Stimulated activated CD8-positive, alpha-beta memory T cell treated with anti-CD3 and anti-CD28 coated beads, Interleukin-7, amount 100 ng/mL, for 1 hour (primary cell): ENCODE measurements at places on chromosomes 16 and 17.
A peak's percentile ranks its signal among the peaks of the same experiment; 100 is the strongest.

GRCh38 chr17:43018932-43019331 lies 3.3 kb downstream of the VAT1 start:
- no peak for DNase-seq

GRCh38 chr17:9037736-9038135 lies 16.4 kb downstream of the NTN1 start:
- no peak for DNase-seq

DNA sequence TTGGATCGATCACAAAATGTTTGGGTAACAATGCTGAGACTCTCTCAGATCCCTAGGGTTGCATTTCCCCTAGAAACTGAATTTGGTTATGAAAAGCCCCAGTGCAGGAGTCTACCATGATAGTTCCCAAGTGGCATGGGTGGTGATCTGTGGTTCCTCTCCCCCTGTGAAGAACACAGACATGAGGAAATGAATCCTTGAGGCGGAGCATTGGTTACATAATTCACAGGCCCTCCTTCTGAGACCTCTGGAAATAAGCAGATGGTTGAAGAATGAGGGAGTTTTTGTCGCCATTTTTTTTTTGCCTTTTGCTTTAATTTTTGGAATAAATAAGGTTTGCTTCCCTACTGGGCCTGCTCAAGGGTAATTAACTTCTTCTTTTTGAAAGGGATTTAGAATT lies 597.0 kb upstream of the RBFOX1 start:
- no peak for DNase-seq

DNA sequence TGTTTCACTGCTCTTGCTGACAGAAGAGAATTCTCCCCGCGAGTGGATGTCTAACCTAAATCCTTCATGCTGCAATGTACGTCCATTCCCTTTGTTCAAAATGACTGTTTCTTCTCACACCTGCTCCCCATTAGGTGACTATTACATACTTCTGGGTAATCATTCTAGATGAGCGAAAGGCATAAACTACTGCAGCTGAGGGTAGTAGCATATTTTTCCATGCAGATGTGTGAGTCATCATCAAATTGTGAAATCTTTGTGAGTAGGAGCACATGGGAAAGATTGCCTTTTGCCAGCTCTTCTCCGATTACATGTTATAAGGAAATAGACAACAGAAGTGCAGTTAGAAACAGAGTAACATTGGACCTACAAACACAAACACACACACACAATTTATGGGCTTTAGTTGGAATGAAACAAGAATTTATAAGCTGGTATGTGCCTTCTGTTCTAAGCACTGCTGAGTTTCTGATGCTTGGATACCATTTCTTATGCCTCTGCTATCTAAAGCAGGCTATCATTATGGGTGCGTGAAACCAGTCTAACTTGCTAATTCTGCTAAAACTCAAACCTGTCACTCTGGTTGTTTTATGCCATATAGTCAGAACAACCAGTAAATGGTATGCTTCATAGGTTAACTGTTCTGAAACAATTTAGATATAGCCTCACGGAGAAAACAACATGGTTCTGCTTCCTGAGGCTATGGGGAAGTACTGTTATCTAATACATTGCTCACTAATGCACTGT lies 346.9 kb upstream of the PSMD7 start:
- DNase-seq: no peak

DNA sequence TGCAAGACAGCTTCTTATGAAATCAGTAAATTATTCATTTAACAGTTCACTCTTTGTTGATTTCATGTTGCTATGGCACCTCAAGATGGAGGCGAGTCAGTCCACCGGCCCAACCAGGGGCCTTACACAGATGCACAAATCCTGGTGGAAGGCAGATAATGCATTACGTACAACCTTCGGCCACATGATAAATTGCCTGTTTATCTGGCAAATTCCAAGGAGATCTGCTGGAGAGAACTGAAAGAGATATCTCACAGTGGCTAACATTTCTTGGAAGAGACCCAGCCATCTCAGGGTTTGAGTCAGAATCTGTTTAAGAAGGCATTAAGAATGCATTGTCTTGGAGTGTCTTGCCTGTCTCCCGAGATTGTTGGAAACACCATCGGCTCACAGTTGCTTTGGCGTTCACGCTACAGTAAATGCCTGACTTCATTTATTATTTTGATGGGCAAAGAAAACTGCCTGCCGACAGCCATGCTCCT lies 225.6 kb downstream of the MSI2 start:
- DNase-seq: no peak

GRCh38 chr16:11672206-11673090 lies 4.2 kb downstream of the SNN start:
- no peak for DNase-seq

- DNase-seq: peak; percentile 21
Observed at GRCh38 chr17:58447039-58447975, 30.0 kb upstream of the RNF43 start.

DNA sequence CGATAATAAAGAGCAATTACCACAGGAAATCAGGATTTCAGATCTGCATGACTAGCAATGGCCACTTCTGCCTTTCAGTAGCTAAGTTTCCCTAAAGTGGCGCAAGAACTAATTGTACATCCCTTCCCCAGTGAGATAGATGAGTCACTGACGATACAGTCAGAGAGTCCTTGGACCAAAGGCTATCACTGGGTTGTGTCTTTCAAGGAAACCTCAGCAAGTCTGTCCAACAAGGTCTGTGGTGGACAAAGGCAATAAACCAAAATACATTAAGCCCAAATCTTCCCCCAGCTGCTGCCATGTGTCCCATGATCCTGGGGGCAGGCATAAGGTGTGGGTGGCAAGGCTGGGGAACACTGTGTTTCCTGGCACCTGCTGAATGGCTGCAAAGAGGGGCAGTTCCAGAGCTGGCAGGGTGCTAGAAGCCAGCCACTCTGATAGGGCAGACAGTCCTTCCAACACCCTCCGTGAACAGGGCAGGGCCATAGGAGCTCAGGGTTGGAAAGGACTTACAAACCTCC lies 20.5 kb upstream of the MTMR4 start:
- DNase-seq: no peak

GRCh38 chr16:5379954-5380353 lies 282.4 kb upstream of the EEF2KMT start:
- no peak for DNase-seq

- no peak for DNase-seq
Observed at GRCh38 chr17:83056583-83057396, 22.6 kb upstream of the METRNL start.

DNA sequence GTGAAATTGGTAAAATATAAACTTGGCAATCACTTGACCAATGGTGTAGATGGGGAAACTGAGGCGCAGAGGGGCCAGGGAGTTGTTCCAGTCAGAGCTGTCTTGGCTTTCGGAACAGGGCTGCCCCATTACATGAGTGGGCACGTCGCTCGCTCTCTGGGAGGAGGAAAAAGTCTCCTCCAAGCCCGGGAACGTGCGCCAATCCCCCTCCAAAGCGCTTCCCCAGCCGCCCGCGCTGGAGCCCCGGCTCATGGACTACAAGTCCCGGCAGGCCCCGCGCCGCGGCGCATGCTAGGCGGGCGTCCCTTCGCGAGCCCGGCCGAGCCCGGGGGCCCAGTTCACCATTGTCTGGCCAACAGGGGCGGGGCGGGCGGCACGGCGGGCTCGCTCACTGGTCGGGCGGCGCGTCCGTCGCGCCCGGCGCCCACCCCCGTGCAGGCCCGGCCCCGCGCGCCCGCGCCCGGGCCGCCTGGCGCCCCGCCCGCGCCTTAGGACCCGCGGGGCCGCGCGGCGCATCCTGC lies at the start of gene LLGL1:
Gene LLGL1 (plus strand): TSS at position 515 of the 521 bp plus-strand sequence. CDS start 48 bp downstream, outside the sequence.
- DNase-seq: peak; percentile 93

GRCh38 chr17:81371910-81372760 lies 23.1 kb upstream of the BAHCC1 start:
- DNase-seq: no peak

DNA sequence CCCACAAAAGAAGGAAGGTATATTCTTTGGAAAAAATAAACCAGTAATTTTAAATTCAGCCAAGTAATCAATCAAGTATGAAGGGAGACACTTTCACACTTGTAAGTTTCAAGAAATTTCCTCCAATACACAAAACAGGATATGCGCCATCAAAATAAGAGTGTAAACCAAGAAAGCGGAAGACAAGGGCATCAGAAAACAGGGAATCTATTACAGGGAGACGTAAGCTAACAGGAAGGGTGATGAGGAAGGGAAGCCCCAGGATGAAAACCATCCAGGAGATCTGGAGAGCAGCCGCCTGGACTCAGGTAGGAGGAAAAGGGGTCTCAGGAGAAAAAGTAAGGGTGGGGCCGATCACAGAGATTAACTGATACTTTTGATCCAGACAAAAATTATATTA lies 31.8 kb upstream of the PITPNM3 start:
- no peak for DNase-seq

DNA sequence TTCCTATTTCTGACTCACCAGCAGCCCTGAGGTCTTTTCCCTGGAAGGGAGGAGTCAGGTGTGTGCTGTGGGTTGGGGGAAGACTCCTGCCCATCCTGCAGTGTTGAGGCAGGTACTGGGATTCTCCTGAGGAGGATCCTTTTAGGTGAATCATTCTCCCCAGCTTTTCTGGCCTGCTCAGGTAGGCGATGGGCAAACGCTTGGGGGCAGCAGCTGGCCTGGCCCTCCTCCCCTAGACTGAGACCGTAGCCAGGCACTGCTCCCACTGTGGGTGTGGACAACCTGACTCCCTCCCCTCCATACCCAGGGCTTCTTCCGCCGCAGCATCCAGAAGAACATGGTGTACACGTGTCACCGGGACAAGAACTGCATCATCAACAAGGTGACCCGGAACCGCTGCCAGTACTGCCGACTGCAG lies 15.1 kb downstream of the GJD3 start:
- no peak for DNase-seq

GRCh38 chr17:10767232-10767631 lies 36.7 kb downstream of the TMEM238L start:
- no peak for DNase-seq

- no peak for DNase-seq
Observed at GRCh38 chr16:83336603-83337002, 471.2 kb upstream of the HSBP1 start.

- no peak for DNase-seq
Observed at GRCh38 chr16:68754084-68754792, 17.1 kb downstream of the CDH1 start.

DNA sequence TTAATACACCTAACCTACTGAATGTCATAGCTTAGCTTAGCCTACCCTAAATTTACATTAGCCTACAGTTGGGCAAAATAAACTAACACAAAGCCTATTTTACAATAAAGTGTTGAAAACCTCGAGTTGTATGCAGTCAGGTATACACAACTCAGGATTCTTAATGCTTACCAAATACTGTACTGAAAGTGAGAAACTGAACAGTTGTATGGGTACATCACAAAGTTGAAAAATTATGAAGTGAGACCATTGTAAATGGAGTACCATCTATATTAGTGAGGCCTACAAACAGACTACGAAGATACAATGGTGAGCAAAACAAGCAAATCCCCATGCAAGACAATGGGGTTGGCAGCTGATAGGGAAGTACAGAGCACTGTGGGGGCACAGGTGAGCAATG lies 79.7 kb downstream of the VAT1L start:
- DNase-seq: no peak

DNA sequence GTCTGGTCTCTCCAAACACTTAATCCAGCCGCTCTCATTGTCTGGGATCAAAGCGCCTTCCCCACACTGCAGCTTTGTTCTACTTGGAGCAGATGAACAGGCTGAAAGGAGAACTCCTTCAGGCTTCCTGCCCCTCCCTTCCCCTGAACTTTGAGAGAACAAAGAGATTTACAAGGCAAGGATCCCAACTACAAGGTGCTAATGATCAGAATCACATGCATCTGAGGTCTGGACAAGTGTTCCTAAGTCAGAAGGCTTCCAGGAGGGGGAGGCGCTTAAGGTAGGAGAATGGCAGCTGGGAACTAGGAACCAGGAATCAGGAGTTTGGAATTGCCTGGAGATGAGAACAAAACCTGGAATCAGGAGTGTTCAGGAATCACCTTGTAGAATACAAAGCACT lies 606.3 kb upstream of the CDH11 start:
- DNase-seq: no peak
